ENCODE measurements at places on chromosomes 13 and 19.

DNA sequence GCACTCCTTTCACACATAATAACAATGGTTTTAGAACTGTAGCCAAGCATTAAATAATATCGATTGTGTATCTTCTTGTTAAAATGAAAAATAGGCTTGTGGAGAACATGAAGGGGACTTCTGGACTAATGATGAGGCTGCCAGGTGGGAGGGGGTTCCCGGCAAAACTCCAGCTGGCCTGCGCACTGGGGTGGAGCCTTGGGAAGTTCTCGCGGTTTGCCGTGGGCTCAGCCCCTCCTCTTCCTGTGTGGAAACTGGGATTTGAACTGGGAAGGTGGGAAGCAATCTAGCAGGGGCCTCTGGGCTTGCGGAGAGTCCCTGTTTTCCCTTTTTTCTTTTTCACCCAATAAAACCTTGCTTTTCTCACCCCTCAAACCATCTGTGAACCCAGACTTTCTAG, 113.7 kb upstream of the SLITRK1 start:
- no peak for DNase-seq

GRCh38 chr19:19305696-19306095, 14.6 kb downstream of the SUGP1 start:
- no peak for DNase-seq

DNA sequence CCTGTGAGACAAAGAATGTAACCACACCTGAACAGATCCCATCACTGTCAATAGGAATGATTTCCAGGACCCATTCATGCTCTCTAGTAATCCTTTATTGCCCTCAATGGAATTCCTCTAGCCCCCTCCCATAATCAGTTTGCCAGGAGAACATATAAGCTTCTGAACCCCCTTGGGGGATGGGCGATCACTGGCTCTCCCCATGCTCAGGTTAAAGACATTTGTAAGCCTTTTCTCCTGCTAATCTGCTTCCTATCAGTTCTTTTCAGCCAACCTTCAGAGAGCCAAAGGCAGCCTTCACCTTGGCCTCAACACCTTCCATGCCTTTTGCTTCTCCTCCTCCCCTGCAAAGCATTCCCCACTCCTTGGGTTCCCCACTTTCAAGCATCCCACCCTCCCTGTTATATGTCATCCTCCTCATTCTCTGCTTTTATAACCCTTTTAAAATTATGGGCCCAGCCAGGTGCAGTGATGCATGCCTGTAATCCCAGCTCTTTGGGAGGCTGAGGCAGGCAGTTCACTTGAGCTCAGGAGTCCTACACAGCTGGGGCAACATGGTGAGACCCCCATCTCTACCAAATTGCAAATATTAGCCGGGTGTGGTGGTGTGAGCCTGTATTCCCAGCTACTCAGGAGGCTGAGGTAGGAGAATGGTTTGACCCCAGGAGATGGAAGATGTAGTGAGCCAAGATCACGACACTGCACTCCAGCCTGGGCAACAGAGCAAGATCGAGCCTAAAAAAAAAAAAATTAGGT, 12.4 kb downstream of the DPRX start:
- DNase-seq, result no peak

GRCh38 chr19:12482509-12482886, 2.1 kb downstream of the ZNF709 start:
- DNase-seq, result no peak

DNA sequence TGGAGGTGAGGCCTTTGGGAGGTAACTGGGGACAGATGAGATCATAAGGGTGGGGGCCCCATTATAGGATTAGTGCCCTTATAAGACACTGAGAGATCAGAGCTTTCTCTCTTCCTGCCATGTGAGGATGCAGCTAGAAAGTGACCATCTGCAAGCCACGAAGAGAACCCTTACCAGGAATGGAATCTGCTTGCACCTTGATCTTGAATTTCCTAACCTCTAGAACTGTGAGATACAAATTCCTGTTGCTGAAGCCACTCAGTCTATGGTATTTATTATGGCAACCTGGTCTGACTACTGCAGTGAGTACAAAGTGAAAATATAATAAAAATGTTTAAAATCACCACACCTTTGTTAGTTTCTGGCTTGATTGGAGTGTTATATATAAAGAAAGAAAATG, 388.0 kb downstream of the LMO7 start:
- DNase-seq, result no peak
